Ovary (tissue), 10 donors: ENCODE measurements at places on chromosomes 13 and 19. TPM values are rescaled to one million over a fixed set of nuclear protein-coding genes. Genes with fewer than 3 reads are reported as not detected.

CEACAM7 gene
- total RNA-seq, result not detected

DMKN gene
- total RNA-seq, result 93.8 TPM

C19orf47 gene
- 12.7 TPM for total RNA-seq

PLK5 gene
- total RNA-seq, result 1.1 TPM

SLC1A6 gene
- not detected for total RNA-seq

KLK2 gene
- total RNA-seq, result not detected

ZNF284 gene
- 0.92 TPM for total RNA-seq

SHISA7 gene
- not detected for total RNA-seq

GIPR gene
- total RNA-seq, result not detected

IGFL4 gene
- total RNA-seq, result not detected

SIGLEC12 gene
- not detected for total RNA-seq

ERICH6B gene
- not detected for total RNA-seq

FCER2 gene
- not detected for total RNA-seq

LPAR2 gene
- 7.5 TPM for total RNA-seq

- DNase-seq, result peak; percentile 87
Observed at GRCh38 chr19:944171-944567, 18.3 kb downstream of the ARID3A start.

DNA sequence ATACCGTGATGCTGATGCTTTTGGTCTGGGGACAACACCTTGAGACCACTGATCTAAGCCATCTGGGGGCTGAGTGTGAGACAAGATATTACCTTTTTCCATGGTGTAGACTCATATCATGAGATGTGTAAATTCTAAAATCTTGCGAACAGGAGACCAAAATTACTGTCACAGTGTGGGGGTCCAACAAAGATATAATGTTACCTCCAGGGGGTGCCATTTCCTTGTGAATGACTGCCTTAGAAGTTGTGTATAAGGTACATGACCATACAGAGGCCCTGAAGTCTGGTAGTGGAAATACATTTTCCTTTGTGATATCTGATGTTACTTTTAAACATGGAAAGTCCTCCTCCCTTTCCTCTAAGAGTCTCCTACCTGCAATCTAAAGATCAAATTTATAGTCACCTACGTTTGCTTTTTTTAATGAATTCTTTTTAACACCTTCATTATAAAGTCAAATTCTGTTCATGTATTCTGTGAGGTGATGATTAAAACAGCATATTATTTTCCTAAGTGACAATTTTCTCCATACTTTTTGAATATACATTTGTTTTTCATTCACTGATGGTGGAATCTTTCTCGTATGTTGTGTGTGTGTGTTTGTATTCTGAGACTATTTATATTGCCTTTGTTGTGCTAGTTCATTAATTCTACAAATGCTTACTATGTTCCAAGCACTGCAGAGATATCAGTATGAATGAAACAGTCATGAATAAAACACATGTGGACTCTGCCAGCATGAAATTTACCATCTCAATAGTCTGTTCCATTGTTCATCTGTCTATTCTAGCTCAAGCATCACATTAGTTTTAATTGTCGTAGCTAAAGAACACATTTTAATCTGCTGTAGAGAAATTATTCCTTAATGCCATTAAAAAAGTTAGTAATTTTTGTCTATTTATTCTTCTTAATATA lies 113.7 kb downstream of the RFC3 start:
- DNase-seq, result no peak

DNA sequence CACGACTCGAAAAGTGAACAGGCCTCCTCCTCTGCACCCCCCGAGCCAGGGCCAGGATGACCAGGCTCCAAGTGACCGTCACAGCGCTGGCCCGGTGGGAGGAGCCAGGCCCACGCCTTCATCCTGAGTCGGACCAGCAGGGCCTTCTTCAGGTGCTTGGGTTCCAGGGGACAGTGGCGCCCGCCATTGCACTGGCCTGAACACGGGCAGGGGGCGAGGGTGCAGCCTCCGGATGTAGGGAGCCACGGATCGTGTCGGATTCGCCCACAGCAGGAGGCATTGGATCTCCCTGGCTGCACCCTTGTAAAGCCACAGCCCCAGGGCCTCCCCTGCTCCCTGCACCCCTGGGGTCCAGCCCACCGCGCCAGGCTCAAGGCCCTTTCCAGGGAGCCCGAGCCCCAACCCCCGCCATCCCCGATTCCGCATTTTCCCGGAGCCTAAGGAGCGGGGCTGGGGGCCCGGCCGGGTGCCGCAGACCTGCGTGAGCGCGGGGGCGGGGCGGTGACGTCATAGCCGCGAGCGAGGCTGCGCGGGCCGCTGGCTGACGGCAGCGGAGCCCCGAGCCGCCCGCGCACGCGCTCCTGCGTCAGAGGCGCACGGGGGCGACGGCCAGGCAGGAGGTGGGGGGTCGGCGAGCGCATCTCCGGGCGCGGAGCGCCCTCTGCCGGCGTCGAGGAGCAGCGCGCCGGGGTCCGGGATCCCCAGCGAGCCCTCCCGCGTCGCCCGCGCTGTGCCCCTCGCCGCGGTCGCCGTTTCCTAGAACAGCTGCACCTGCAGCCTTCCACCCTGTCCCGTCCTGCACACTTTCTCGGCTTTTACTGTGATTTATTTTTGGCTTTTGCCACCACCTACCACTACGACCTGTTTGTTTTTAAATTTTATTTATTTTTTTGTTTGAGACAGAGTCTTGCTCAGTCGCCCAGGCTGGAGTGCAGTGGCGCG lies 1.5 kb upstream of the ATP5F1D start:
- DNase-seq, result peak; percentile 97

DNA sequence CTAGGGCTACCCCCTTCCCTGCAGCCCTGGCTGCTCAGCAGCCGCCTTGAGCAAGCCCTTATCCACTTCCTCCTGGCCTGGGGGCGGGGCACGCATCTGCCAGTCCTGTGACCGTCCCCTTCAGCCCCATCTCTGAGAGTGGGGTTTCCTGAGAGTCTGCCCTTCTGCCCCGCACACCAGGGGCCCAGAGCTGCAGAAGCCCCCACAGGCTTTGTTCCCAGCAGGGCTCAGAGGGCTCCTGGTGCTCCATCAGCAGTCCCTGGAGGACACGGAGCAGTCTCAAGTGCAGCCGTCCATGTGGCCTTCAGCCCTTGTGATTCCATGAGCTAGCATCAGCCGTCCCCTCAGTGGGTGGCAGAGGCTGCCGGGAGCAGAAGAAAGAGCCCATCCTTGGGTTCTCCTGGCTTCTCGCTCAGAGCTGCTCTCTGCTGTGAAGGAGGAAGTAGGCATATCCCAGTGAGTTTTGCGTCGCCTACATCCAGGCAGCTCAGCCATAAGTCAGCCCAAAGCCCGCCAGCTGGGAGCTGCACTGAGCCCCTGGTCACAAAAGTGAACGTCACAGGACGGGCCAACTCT lies 16.3 kb downstream of the MYO9B start:
- no peak for DNase-seq

- no peak for DNase-seq
Observed at GRCh38 chr19:17125062-17125727, 49.6 kb downstream of the MYO9B start.

DNA sequence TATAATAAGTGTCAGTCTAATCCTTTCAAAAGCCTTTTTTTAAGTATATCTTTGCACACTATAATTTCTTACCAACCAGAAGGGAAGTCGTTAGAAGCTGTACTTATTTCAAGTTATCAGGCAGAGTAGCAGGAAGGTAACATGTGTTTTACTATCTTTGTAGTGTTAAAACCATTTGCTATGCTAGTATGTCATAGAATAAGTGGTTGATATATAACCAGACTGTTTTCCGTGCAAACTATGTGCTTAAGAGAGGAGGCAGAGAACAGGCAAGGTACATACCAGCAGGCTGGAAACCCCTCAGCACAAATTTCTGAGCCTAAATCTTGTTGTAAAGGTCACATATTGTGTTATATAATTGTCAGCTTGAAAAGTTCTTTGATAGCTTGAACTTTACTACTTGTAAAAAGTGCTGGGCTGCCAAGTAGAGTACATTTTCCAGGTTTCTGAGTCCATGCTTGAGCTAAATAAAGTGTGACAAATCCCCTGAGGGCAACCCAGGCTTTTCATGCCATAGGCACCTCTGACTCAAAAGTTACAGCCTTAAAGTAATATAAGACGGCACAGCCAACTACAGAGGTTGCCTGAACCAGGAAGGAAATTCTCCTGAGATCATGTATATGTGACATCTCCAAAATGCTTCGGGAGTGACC lies 1297.4 kb downstream of the PCDH9 start:
- DNase-seq, result no peak

- DNase-seq, result no peak
Observed at GRCh38 chr13:83048419-83048818, 833.9 kb downstream of the SLITRK1 start.

GRCh38 chr13:96075953-96076543 lies 13.9 kb upstream of the HS6ST3 start:
- no peak for DNase-seq

DNA sequence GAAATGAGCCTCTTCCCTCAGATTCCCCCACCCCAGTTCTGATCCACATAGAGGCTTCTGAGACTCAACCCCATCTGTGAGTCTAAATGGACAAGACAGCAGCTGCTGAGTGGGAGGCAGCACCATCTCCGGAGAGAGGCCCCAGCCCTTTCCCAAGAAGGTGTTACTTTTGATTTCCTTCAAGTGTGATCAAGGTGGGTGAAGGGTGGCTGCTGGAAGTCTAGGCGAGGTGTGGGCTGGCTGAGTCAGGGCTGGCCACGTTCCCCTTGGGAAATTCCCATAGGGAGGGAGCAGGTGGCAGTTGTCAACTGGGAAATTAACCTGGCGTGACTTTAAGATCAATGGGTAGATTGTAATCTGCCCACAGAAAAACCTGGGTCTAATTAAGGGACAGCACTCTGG lies 148.0 kb downstream of the FOXO1 start:
- DNase-seq, result no peak

DNA sequence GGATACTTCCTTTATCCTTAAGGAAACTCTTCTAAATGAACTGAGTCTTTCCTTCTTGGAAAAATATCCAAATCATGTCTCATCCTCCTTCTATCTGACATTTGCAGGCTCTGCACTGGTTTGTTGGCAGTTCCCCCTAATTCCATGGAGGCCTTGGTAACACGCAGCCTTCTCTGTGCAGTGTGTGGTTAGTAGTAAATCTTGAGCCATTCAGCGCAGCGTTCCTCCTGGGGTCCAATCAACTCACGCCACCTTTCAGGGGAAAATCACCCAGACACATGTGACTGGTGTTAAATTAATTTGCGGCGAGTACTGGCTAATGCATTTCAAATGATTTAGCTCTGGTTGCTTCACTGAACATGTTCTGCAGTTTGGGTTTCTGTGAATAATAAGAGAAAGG lies 21.0 kb upstream of the CBY2 start:
- no peak for DNase-seq

- DNase-seq, result no peak
Observed at GRCh38 chr13:112113348-112113747, 46.4 kb downstream of the SOX1 start.

GRCh38 chr19:49932041-49932451 lies 2.7 kb upstream of the NUP62 start:
- no peak for DNase-seq

GRCh38 chr19:42466521-42467182 lies 23.9 kb upstream of the CXCL17 start:
- DNase-seq, result no peak

- no peak for DNase-seq
Observed at GRCh38 chr13:32376642-32377415, 51.1 kb downstream of the N4BP2L1 start.

DNA sequence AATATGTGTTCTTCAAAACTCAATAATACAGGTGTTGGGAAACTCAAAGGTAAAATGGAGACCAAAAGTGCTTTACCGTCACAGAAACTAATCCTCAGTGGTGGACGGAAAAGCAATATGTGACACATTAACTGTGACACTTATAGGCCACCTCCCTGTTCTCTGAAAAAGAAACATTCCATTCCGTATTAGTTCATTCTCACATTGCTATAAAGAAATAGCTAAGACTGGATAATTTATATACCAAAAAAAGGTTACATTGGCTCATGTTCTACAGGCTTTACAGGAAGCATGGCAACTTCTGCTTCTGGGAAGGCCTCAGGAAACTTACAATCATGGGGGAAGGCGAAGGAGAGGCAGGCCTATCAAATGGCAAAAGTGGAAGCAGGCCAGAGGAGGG lies 435.3 kb upstream of the HTR2A start:
- no peak for DNase-seq

GRCh38 chr13:90564096-90564495 lies 783.4 kb upstream of the MIR17HG start:
- no peak for DNase-seq

DNA sequence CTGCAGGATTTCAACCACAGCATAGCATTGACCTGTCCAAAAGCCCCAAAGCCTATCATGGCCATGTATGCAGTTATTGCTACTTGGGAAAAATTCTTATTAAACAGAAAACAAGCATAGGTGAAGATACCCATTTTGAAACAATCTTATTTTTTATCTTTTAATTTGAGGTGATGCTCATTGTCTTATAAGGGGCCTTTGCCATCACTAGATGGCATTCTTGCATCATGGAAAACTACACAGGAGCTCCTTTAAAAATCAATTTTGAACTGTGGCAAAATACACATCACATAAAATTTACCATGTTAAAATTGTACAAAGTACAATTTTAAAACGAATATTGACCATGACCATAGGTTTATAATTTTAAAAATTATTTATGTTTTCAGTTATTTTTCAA lies 38.9 kb upstream of the ZNF835 start:
- DNase-seq, result no peak

DNA sequence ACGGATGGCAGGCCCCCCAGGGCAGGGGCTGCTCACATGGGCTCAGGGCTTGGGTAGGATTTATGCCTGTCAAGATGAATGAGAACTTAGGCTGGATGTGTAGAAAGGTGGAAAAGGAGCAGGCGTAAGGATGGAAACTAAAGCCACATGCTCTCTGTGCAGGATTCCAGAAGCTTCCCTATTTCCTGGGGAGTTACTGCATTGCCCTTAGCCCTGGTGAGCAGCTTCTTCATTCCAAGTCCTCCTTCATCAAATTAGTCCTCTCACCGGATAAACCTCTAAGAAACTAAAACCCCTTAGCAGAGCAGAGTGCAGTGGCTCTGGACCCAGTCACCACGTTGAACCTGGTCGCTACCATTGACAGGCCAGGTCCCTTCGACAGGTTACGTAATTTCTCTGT lies 7.4 kb downstream of the ATP12A start:
- DNase-seq, result no peak

DNA sequence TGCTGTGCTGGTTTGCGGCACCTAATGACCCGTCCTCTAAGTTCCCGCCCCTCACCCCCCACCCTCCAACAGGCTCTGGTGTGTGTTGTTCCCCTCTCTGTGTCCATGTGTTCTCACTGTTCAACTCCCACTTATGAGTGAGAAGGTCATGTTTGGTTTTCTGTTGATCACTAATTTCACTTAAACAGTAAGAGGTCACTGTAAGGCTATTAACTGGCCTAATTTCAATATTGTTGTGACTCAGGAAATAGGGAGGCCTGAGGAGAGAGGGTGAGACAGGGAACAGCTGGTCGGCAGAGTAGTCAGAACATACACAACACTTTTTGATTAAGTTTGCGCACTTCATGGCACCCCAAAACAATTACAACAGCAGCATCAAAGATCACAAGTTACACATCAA lies 15.6 kb downstream of the TUBGCP3 start:
- no peak for DNase-seq

- no peak for DNase-seq
Observed at GRCh38 chr13:40476175-40476958, 190.1 kb downstream of the FOXO1 start.

GRCh38 chr19:8595651-8596050 lies 14.9 kb downstream of the ADAMTS10 start:
- DNase-seq, result no peak
